ENCODE measurements at places on chromosomes 4 and X.

GRCh38 chr4:3346146-3346545 is 53.3 kb downstream of the RGS12 start:
- DNase-seq, result peak; percentile 49

DNA sequence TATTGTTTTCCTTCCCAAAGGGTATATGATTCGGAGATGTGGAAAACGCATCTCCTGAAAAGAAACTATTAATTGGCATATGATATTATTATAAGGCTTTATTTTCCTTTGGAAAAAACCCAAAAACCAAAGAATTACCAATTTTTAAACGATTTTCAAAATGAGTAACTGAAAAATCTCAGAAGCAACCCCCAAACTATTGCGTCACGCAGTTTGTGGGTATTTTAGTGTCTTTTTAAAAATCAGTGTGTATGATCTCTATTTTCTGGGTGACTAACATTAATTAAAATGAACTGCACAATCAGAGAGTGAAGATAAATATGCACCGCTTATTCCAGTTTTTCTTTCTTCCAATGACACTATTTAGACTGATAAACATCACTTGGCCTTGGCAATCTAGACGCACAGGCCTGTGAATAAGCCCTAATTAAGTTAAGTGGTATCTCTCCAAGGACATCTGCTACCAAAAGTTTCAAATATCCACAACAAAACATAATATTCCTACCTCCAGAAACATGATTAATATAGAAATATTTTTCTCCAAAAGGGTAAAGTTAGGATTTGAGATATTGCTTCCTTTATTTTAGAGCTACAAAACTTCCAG is 511.5 kb upstream of the FAM241A start:
- no peak for DNase-seq

- DNase-seq, result no peak
Measured at GRCh38 chrX:10022580-10023245, 55.6 kb downstream of the CLDN34 start.

DNA sequence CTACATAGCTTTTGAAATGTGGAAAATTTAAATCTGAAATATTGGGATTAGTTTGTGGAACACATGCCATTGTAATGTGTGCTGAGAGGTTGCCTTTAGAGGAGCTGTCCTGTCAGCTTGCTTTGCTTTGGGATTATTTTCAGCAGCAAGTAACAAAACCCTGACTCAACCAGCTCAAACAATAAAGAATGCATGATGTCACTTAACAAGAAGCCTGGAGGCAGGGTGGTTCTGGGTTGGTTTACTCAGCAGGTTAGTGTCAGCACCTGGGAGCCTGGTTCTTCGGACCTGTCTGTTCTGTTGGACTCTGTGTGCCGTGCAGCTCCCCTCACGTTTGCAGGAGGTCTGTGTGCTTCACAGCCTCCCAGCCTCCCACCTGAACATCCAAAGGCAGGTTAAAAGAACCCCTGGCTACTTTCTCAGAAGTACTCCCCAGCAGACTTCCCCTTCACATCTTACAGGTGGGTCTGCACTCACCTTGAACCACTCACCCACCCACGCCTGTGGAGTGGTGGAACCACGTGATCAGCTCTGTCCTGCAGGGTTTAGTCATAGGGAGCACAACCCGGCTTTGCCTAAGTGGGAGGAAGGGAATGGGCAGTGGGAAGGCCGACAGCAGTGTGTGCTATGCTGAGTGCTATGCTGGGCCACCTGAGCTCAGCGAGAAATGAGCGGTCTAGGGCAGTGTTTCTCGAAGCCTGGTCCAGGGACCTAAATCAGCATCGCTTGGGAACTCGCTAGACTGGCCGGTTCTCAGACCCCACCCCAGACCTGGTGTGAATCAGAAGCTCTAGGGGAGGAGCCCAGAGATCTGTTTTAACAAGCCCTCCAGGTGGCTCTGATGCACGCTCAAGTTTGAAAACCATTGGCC is 20.4 kb downstream of the TMEM131L start:
- DNase-seq, result no peak

- peak; percentile 43 for DNase-seq
Measured at GRCh38 chr4:177047070-177047850, 254.5 kb upstream of the VEGFC start.

GRCh38 chr4:110007217-110007616 is 94.5 kb downstream of the EGF start:
- no peak for DNase-seq

DNA sequence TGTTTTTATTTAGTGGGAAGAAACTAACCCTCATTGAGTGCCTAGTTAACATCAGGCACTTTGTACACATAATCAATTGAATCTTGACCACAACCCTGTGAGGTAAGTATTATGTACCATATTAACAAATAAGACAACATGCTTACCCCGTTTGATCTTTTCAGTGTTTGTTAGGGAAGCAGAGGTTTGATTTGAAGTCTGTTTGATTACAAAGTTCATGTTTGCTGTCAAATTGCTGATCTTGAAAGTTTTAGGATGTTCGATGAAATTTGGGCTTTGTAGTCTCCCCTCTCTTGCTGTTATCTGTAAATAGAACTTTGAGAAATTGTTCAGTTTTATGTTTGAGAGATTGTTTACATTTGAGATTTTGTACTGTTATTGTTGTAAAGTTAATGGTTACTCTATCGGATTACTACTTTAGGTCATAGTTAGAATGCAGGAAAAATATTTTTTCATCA is 13.4 kb upstream of the ADH4 start:
- DNase-seq, result no peak

DNA sequence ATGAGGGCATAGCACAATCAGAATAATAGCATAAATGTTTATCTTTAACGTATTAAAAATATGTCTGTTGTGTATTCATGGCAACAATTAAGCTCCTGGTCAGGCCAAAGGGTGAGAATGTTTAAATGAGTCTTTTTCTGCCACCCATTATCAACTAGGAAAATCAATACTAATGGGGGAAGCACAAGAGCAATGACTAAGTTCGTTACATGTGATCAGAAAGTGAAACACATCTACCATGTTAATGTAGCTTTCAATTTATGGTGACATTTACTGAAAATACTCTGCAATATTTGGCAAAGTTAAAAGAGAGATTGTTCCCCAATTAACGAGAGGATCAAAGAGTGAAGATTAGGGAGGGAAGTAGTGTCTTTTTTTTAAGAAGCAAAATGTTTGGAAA is 143.7 kb downstream of the NAA11 start:
- DNase-seq, result no peak

GRCh38 chr4:113449410-113449974 is 312.0 kb downstream of the CAMK2D start:
- no peak for DNase-seq

GRCh38 chr4:80788798-80789197 is 241.7 kb upstream of the BMP3 start:
- DNase-seq, result no peak

GRCh38 chrX:130402208-130402684 is 459 bp downstream of the RBMX2 start:
- no peak for DNase-seq

- no peak for DNase-seq
Measured at GRCh38 chr4:154939851-154940250, 158.8 kb downstream of the RBM46 start.

DNA sequence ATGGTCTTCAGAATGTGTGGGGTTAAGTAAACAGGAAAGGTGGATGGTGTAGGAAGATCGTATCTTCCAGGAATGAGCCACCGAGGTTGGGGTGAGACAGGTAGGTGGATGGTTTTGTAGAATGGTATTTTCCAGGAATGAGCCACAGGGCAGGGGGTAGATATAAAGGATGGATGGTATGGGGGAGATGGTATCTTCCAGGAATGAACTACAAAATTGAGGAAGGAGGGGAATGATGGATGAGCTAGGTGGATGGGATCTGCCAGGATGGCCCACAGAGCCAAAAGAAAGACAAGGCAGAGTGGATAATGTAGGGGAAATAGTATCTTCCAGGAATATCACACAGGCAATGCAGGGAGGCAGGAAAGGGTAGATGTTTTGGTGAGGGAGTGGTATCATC is 60.0 kb downstream of the MAOA start:
- DNase-seq, result no peak

DNA sequence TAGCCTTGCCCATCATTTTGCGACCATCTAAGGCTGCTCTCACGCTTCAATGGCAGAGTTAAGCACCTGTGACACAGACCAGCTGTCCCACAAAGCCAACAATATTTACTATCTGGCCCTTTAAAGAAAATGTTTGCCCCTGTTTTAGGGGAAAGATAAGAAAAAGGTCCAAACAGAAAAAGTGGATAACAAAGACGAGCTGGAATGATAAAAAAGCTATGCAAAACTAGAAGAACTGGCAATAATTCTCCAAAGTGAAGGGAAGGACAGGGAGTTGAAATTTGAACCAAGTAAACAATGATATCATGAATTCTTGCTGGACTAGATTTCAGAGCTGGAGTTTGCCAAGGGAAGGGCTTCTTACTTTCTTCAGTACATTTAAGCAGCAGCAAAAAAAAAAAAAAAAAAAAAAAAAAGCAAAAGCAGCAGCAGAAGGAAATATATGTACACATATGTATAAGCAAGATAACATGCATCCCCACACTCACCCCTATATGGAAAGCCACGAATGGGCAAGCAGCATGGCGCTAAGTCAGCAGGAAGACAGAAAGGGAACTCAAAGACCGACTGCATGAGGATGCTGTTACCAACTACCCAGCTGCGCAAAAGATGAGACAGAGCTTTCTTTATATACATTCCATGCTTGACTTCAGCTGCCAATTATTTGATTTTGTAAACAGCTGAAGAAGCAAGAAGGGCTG is 12.5 kb downstream of the TRAPPC2 start:
- DNase-seq, result peak; percentile 67

- no peak for DNase-seq
Measured at GRCh38 chrX:133985967-133986683, 731 bp upstream of the GPC3 start.

GRCh38 chrX:17535229-17535628 is 160.2 kb downstream of the NHS start:
- DNase-seq, result no peak

DNA sequence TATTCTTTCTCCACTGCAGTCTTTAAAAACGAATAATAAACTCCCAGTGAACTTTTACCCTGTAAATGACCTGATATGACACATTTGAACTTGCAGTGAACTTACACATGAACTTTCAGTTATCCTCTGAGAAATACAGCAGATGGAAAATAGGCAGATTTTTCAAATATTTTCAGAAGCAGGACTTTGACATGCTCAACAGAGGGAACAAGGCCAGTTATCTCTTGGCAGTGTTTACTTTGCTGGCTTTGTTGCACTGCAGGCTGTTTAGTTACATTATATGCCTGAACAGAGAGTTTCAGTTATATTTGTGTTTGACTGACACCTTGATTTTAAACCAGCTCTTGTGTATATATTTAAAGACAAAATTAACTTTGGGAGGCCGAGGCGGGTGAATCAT is 47.6 kb upstream of the FGG start:
- DNase-seq, result no peak

GRCh38 chr4:80126435-80126834 is 53.4 kb upstream of the ANTXR2 start:
- no peak for DNase-seq

DNA sequence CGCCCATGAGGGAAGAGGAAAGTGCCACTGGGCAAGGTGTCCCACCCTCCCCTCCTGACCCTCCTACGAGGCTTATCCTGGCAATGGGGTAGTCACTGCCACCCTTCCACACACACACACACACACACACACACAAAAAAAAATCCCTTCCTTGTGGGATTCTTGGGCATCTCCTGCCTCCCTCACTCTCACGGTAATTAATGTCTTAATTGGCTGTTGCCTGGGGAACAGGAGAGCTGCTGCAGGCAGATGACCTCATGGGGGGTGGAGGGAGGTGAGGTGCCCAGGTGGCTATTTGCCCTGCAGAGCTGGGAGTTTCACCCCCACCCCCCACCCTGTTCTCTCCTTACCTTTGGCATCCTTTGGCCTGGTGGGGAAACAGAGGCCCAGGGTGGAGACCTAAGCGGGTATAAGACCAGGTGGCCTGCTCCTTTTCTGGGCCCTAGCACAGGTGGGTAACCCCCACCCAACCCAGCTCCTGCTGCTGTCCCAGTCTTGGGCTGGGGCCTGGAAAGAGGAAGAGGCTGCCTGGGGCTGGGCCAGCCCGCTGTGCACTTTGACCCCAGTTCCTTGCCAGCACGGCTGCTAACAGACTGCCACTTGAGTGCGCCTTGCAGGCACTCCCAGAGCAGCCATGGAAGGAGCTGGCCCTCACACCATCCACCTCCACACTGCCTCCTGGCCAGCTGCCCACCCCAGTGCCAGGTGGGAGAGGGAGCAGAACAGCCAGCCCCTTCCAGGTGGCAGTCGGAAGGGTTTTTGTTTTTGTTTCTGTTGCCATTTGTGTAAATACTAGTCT is 12.6 kb downstream of the EFNB1 start:
- DNase-seq, result no peak

- DNase-seq, result no peak
Measured at GRCh38 chr4:40515037-40515397, 114.6 kb downstream of the RBM47 start.

DNA sequence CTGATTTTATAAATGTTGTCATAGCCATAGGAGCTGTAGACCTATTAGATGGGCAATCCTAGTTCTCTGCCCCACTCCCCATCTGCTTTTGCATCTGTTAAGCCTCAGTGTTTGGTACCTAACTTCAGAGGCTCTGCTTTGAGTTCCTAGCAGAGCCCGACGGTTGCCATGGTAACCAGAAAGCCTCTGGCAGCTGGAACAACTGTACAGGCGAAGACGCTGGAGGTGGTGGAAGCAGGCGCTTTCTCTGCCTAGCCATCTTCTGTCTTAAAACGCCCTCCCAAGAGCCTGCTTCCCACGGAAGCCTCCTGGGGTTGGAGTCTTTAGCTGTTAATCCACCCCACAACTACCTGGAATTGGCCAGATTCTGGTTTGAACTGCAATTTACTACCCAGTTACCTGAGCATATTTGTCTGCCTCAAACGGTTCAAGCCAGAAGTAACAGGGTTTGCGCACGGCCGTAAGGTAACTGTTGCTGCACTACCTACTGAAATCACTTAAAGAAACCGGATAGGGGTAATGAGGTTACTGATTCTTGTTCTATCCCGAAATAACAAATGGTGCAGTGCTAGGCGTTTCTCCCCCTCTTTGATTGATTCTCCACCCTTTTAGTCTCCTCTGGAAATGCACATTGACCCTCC is 1.0 kb upstream of the GABRG1 start:
- no peak for DNase-seq

DNA sequence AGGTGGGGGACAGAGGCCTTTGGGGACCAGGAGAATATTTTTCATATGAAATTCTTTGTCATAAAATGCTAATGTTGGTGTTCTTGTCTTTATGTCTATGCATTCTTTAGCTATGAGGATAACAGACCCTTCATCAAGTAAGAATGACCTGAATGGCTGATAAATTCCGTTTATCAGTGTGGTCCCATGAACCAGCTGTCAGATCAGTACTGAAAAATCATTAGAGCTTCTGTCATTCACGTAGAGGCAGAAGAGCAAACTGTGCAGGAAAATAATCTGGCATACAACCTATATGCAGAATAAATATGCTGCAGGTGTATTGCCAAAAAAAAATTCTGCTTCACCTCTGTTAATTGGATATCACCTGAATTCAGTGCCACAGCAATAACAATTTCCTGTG is 828.6 kb downstream of the ADGRL3 start:
- no peak for DNase-seq

DNA sequence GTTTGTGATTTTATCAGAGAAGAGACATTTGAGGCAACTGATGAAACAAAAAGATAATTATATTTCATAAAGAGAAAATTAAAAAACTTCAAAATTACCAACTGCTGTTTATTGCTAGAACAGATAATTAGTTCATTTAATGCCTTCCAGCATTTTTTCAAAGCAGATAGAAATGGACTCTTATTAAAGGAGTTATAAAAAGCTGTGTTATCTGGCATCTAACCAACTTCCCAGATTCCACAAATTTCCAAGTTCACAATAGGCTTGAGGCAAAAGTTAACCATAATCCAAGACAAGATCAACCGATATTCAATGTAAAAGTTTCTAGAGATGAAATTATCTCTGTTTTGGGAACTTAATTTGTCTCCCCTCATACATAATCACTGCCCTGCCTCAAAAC is 152.4 kb downstream of the TSPAN5 start:
- DNase-seq, result no peak
